ENCODE measurements at places on chromosomes 11 and 22. TPM values are rescaled to one million over a fixed set of nuclear protein-coding genes. Genes with fewer than 3 reads are reported as not detected.

TBX1 gene
- total RNA-seq = 7.4 TPM

DRD4 gene
- not detected for total RNA-seq

GRK3 gene
- 1.9 TPM for total RNA-seq

RFPL1 gene
- not detected for total RNA-seq

KCNK4 gene
- total RNA-seq = not detected

MRGPRX3 gene
- not detected for total RNA-seq

DSCAML1 gene
- not detected for total RNA-seq

NOL12 gene
- 56.1 TPM for total RNA-seq

APOL3 gene
- total RNA-seq = 3.1 TPM

MUC2 gene
- total RNA-seq = not detected

OR5B2 gene
- total RNA-seq = not detected

OLFML1 gene
- total RNA-seq = 0.96 TPM

LRRC4C gene
- not detected for total RNA-seq

NEFH gene
- not detected for total RNA-seq

OR6T1 gene
- total RNA-seq = not detected

OR8G1 gene
- not detected for total RNA-seq

CASP5 gene
- not detected for total RNA-seq

PDXP gene
- total RNA-seq = 11.7 TPM

SYT7 gene
- 0.12 TPM for total RNA-seq

MMP13 gene
- total RNA-seq = 4.2 TPM

SLC25A1 gene
- 83.8 TPM for total RNA-seq

PLA2G3 gene
- not detected for total RNA-seq

LMNTD2 gene
- 2.4 TPM for total RNA-seq

SCGB2A2 gene
- not detected for total RNA-seq

CCDC86 gene
- total RNA-seq = 15.7 TPM

KRTAP5-11 gene
- not detected for total RNA-seq

LRRN4CL gene
- total RNA-seq = 2.8 TPM

TRIM51 gene
- not detected for total RNA-seq

OR4C11 gene
- not detected for total RNA-seq

RAB36 gene
- 6.1 TPM for total RNA-seq

TRIM34 gene
- total RNA-seq = 13.8 TPM

SLC29A2 gene
- not detected for total RNA-seq

CRYBA4 gene
- not detected for total RNA-seq

TMEM25 gene
- total RNA-seq = 0.24 TPM

SIK3 gene
- total RNA-seq = 4.1 TPM

C11orf87 gene
- not detected for total RNA-seq

E2F8 gene
- total RNA-seq = 8.2 TPM

MLC1 gene
- 0.10 TPM for total RNA-seq

SSTR3 gene
- not detected for total RNA-seq

CHRM1 gene
- total RNA-seq = not detected

CTTN gene
- total RNA-seq = 286 TPM

GGTLC3 gene
- not detected for total RNA-seq

NAALAD2 gene
- total RNA-seq = not detected

APOA5 gene
- total RNA-seq = not detected

OR8D1 gene
- not detected for total RNA-seq

PPP2R5B gene
- 19.6 TPM for total RNA-seq
